Activated gamma-delta T cell treated with Interleukin-2 at 50 U/mL for 16 hours (primary cell): ENCODE measurements at places on chromosomes 7 and 10.

GRCh38 chr10:28872587-28873165 lies 195.4 kb downstream of the BAMBI start:
- DNase-seq, result no peak

- DNase-seq, result no peak
Observed at GRCh38 chr10:15461353-15462108, 90.4 kb upstream of the FAM171A1 start.

DNA sequence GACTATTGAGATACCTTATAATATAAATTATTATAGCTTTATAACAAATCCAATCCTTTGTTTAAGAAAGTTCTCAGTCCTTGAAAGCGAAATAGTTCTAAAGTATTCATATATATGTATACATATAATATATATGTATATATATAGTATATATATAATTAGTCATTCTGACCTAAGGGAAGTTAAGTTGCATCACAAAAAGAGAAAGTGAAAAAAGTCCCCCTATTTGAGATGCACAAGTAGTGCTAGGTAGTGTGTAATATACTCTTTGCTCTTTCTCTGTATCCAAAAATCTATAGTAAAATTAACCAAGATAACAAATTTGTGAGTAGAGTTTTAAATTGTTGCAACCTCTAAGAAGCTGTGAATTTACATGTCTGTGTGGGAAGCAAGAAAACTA lies 13.3 kb upstream of the IFIT1B start:
- no peak for DNase-seq

DNA sequence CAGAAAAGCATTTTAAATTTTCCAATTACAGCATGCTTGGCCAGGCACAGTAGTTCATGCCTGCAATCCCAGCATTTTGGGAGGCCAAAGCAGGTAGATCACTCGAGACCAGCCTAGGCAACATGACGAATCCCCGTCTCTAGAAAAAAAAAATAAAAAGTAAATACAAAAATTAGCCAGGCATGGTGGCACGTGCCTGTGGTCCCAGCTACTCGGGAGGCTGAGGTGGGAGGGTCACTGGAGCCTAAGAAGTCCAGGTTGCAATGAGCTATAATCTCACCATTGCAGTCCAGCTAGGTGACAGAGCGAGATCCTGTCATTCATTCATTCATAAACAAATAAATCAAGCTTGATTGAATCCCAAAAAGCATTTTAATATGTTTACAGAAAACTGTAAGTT lies 234.9 kb downstream of the PARD3 start:
- no peak for DNase-seq

- DNase-seq, result peak; percentile 26
Observed at GRCh38 chr10:30784897-30785605, 155.5 kb upstream of the LYZL2 start.

DNA sequence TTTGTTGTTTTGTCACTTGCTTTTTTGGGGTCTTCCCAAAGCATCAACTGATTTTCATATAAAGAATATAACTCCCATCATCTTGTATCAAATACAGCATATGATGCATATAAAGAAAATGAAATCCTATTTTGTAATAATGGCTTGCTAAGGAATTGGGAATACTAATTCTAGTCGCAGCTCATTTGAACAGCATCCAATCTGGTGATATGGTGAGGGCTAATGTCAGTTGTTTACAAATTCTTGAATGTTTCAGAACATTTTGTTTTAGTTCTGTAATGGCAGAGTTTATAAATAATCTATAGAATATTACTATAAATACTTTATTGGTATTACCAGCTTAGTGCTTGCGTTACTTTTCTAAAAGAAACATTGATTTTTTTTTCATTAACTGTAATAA lies 8.9 kb downstream of the PALS2 start:
- no peak for DNase-seq
